Stimulated activated naive CD8-positive, alpha-beta T cell treated with anti-CD3 and anti-CD28 coated beads, Interleukin-15, Interleukin-2, amounts not matched to agents 100 U/mL and 50 U/mL, for 24 hours (primary cell): ENCODE measurements at places on chromosomes 7 and 10.
A peak's percentile ranks its signal among the peaks of the same experiment; 100 is the strongest.

- DNase-seq, result no peak
These were observed 172.6 kb downstream of the TMEM178B start for GRCh38 chr7:141246426-141246825.

- DNase-seq, result peak; percentile 9
These were observed 63.3 kb downstream of the IMMP2L start for GRCh38 chr7:111499027-111499426.

DNA sequence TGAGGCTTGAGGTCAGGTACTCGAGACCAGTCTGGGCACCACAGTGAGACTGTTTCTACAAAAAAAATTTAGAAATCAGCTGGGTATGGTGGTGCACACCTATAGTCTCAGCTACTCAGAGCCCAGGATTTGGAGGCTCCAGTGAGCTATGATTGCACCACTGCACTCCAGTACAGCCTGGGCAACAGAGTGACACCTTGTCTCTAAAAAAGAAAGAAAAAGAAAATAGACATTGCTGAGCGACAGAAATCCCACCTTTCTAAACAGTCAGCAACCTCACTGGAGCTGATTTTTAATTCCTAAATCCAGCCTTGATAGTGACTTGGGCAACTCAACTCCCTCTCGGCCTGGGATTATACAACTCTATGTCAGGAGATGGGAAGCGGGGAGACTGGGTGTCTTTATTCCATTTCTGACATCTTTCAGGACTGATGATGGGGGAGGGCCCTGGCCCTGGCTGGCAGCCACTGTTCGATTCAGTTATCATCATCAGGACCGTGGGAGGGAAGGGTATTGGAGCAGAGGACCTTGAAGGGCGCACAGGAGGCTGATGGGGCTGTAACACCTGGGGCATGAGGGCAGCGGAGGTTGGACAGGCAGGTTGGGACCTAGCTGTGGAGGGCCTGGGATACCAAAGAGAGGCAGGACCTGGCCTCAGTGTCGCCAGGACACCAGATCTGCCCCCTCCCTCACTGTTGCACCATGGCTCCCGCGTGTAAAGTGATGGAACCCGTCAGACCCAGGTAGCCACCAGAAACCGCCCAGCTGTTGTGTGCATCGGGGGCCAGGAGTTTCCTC is 14.7 kb downstream of the HSPB1 start:
- no peak for DNase-seq

- DNase-seq, result peak; percentile 67
These were observed 37.0 kb upstream of the EGR2 start for GRCh38 chr10:62852961-62853702.

DNA sequence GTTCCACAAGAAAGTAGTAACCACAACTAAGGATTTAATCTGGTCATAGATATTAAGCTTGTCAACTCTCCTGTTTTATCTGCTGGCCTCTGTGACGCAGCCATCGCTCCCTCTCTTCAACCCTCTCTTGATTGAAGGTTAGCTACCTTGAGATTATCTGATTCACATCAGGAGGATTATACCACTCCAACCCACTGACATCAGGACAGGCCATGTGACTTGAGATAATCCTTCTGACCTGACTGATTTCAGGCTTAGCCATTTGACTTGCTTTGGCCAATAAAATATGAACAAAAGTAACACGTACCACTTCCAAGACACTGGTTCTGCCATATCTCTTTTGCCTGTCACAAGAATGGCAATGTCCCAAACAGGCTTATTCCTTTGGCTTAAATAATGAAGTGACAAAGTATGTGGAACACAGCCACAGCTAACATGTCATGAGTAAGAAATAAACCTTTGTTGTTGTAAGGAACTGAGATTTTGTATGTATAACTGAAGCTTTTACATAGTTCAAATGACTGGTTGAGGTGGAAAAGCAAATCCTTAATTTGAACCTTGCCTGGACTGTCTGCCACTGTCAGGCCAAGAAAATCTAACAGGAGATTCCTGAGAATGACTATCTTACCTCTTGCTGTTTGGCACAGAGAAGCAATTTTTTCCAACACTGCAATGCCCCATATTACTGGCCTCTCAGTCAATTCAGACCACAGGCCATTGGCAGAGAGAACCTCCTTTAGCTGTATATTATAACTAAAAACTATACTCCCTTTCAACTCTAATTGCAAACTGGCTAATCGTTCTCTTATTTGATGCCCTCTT is 13.9 kb downstream of the ZNF438 start:
- no peak for DNase-seq

DNA sequence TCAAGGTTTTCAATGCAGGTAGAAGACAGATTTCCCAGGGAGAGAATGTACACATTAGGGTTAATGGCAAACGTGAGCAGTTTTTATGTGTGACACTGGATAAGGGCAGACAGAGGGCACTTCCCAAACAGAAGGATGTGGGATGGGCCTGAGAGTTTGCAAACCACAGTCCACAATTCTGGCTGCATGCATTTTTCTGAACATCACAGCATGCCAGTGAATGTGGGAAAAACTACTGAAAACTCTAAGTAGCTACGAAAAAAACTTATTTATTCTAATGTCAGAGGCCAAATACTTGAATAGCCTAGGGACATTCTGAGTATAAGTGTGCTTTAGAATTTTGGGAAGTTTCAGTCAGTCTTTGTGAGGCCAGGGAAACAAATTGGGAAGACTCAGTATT is 145.9 kb downstream of the NRCAM start:
- DNase-seq, result no peak

- no peak for DNase-seq
These were observed 54.5 kb upstream of the DNAJB6 start for GRCh38 chr7:157282141-157282801.

DNA sequence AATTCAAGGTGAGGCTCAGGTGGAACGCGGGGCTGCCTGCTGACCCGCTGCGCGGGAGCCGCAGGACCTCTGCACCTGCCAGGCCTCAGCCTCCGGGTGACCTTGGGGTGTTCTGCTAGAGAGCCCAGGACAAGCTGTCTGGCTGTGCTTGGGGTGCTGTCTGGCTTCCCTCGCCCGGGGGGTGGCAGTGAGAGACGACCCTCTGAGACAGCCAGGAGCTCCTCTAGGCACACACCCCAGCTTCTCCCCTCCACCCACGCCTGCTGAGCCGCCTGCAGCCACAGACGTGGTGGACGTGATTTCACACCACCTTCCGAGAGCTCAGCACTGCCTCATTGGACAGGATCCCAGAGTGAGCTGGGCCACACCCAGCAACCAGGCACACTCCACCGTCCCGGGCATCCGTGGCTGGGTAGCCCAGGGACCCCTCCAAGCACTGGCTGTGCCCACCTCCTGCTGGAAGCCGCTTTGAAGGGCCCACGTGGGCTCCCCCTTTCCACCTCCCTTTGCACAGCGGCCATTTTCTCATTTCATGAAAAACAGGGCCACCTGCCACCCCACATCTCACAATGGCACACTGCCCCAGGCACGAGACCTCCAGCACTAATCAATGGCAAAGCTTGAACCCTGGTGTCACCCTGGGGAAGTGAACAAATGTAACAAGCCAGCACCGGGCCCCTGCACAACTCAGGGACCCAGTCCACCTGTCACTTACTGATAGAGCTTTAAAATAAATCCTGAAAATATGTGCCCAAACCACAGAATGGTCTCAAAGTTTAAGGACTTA is 35.0 kb downstream of the ZFAND2A start:
- no peak for DNase-seq

DNA sequence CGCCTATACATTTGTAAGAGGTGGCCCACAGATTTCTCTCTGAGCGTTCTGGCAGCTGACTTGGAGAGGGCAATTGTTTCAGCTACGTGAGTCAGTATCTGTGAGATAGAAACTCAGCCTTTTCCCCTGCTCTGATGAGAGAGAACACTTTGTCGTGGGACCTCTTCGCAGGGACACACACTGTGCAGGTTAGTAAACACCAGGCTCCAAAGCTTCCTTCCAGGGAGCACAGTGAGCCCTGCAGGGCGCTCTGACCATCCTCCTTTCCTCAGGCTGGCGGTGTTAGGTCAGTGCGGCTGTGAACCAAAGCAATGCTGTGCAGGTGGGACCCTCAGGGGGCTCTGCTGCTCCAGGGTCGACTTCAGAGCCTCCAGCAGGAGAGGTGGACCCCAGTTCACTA is 152.2 kb upstream of the TCF7L2 start:
- DNase-seq, result no peak

GRCh38 chr7:24057243-24057642 is 226.7 kb upstream of the NPY start:
- DNase-seq, result no peak

DNA sequence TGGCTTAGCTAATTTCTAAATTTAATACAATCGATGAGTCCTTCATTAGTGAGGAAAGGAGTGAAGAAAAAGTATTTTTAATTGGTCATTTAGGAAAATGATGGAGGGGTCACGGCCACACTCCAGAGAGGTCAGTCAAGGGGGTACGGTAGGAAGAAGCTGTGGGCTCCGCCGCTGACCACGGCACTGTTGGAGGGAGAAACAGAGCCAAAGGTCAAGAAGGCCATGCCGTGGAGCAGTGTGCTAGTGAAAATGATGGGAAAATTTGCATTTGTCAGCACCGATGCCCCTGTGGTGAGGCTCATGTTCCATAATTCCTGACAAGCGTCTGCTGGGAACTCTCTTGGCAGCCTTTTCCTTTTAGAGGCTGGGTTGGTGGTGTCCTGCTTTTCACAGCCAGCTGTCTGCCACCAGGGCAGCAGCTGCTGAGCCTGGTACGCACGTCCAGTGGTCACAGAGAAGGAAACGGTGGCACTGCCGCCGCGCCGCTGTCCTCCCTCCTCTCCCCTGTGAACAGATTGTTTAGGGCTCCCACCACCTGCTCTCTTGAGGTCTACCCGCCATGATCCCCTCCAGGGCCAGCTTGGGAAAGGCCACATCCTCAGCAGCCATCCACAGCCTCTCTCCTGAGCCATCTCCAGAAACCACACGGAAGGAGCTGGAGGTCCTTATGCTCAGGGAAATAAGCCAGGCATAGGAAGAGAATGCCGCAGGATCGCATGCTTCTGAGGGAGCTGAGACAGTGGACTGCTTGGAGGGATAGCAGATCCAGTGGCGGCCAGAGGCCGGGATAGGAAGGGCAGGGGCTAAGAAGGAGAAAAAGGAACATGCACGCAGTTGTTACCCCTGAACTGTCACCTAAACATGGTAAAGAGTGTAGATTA is 263.7 kb upstream of the PPP2R2D start:
- no peak for DNase-seq

DNA sequence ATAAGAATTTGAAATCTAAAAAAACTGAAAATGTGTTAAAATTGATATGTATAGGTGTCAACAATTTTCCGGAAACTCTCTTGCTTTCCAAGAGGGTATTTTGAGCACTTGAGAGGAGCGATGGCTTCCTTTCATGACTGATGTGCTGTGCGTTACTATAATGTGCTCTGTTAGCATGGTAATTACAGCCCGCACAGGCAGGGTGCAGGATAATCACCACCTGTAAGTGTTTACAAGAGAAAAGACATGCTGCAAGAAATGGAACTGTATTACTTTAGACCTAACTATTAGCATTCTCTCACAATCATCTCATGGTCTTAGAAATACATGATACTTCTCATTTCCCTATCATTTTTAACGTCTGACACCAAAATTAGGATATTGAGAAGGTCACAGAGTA is 92.4 kb upstream of the ADARB2 start:
- no peak for DNase-seq

DNA sequence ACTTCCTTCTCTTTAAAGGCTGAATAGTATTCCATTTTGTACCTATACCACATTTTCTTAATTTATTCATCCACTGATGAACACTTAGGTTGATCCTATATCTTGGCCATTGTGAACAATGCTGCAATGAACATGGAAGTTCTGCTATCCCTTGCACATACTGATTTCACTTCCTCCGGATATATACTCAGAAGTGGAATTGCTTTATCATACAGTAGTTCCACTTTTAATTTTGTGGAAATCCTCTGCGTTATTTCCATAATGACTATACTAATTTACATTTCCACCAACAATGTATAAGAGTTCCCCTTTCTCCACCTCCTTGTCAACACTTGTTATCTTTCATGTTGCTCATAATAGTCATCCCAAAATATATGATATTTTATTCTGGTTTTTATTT is 312.6 kb downstream of the PLXDC2 start:
- DNase-seq, result no peak

GRCh38 chr7:33448035-33448434 is 318.7 kb downstream of the BBS9 start:
- no peak for DNase-seq

- no peak for DNase-seq
These were observed 20.6 kb upstream of the PSMG3 start for GRCh38 chr7:1590476-1590875.

GRCh38 chr10:76939933-76940468 is 697.6 kb downstream of the KCNMA1 start:
- no peak for DNase-seq

- DNase-seq, result no peak
These were observed 30.4 kb upstream of the TARP start for GRCh38 chr7:38303866-38304265.

- no peak for DNase-seq
These were observed 128.0 kb downstream of the NXPH1 start for GRCh38 chr7:8561449-8561848.

DNA sequence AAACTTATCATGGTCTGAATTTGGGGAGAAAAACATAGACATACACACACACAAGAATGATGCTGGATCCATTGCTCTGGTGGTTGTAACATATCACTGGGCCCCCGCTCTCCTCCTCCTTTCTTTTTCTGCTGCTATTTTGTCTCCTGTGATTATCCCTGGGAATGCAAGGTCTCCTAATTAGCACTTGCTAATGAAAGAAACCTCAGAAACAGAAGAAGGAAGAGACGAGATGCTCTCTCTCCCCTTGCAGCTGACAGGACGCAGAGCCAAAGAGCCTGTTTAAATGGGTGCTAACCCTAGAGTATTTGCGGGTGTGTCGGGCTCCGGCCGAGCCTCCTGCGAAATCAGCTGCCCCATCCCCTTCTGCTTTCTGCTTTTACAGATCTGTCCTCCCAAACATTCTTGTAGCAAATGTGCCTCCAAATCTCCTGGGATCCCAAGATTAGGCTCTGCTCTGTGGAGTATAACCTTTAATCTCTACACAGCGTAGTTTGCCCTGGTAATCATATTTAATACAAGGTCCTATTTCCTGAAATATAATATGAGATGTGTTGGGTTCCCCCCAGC is 81.5 kb downstream of the FRMPD2 start:
- no peak for DNase-seq

DNA sequence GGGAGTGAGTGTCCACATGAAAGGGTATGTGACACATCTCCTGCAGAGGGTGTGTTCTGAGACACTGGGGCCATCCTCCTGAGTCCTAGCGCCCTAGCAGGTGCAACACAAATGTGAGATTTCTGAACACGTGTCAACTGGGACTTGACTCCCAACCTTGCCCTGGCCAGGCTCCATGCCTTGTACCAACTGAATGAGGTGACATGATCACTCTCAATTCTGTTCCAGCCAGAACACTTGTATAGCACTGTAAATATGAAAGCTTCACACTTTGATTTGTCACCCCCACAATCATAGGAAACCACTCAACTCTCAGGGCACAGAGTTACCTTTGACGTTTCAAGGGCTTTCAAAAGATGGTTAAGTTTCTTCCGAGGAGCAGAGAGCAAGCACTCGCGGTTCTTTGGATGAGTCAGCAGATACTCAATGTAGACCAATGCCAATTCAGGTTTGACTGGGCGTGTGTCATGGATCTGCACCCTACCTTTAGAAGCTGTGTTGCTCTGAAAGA is 48.6 kb downstream of the NCAPG2 start:
- peak; percentile 47 for DNase-seq

GRCh38 chr7:91514591-91514990 is 250.4 kb downstream of the FZD1 start:
- no peak for DNase-seq

GRCh38 chr7:47627580-47628283 is 45.8 kb upstream of the TNS3 start:
- no peak for DNase-seq
